ENCODE measurements at places on chromosomes 4 and X.

DNA sequence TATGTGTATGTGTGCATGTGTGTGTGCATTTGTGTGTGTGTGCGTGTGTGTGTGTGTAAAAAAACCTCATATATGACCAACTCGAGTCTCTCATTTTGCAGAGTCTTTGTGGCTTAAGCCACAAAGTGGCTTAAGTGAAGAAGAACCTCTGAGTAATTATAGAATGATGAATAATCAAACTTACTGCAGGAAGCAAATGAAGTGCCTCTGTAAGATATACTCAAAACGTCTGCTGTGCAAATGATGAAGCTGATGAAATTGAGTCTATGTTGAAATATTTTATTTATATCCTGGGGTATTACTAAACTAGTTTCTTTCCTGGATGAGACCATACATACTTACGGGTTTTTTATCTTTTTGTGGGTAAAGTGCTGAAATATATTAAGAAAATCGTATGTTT, 1198.7 kb downstream of the PCDH7 start:
- no peak for DNase-seq

DNA sequence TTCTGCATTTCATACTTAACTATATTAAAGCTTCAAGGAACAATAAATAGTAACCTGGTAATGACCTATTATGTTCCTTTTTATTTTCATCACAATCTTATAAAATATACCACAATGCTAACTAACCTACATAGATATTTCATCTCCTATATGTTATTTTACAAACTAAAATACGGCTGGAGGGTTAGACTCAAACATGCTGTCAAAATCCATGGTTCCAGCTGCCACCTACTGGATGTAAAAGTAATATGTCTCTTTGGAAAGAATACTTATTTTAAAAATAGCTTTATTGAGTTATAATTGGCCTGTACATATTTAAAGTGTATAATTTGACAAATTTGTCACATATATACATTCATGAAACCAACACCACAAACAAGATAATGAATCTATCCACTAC, 15.0 kb downstream of the RGN start:
- no peak for DNase-seq

DNA sequence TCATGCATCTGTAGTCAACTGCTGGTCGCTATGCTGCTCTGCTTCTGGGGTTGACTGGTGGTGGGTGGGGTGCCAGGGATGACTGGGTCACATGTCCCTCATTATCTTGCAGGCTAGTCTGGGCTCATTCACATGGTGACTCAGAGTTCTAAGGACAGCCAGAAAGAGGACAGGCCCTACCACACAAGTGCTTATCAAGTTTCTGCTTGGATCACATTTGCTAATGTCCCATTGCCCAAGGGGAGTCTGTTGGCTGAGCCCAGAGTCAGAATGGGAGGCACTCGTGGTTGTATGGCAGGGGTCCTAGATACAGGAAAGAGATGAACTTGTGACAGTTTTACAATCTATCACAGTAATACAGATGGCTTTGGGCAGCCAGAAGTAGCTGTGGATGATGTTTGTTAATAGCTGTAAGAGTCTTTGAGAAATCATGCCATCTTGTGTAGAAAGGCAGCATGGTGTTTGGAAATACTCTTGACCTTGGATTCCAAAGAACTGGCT, 221.3 kb downstream of the GPAT3 start:
- no peak for DNase-seq

DNA sequence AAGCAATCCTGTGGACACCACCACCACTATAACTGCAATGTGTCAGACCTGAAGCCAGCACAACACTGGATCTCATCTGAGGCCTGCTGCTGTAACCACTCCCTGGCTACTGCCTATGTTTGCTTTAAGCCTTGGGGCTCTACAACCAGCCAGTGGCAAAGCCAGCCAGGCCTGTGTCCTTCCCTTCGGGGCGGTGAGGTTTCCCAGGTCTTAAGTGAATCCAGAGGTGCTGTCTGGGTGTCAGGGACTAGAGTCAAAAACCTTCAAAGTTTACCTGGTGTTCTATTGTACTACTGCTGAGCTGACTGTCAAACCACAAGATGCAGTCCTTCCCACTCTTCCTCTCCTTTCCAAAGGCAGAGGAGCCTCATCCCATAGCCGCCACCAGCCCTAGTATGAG, 750.5 kb downstream of the FAM133A start:
- no peak for DNase-seq

GRCh38 chr4:29805916-29806480, 914.2 kb upstream of the PCDH7 start:
- DNase-seq, result no peak

Measured in AG09319 (cell line).